Central memory CD4-positive, alpha-beta T cell (primary cell): ENCODE measurements at places on chromosomes 5 and 9.

DNA sequence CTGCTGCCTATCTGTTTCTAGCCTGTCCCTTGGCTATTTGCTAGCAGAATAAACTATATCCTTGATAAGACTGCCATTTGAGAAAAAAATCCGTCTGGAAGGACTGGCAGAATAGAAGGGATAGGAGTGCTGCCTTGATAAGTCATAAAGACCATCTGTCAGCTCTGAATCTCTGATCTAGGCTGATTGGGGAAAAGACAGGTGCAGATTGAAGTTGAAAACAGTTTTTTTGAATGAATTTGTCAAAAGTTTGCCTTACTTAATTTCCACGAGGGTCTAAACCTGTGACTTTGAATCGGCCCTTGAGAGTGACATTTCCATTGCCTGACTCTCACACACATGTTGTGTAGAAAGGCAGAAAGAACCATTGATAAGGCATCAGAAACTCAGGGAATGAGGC is 218.6 kb downstream of the MAN2A1 start:
- no peak for DNase-seq

DNA sequence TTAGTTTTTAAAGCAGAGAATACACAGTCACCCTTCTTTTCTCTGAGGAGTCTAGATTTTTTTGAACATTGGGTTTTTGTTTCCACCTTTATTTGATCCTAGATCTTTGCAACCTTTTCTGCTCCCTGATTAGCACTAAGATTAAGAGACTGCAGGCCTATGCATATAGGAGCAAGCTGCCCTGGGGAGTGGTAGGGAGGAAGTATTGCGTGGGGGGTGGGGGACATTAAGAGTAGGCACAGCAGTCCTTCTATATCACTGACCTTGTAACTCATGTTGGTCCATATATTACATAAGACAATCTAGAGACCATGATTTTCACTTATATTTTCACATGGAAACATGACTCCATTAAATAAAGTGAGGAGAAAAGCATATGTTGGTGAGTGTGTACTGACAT is 149.1 kb downstream of the ADGRV1 start:
- no peak for DNase-seq

DNA sequence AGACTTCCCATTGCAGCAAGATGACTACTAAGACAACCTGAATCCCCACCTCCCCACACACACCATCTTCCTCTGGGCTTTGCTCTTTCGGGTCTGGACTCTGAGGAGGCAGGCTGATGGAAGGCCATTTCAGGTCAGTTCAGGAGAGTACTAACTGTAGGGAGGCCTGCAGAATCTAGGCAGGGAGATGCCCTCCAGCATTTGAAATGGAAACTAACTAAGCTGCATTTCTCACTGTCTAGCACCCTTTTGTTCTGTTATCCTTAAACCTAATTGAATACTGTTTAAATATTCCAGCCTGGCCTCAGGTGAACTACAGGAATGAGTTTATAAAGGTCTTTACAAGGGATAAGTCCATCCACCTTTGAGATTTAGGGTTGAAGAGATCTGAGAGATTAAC is 4.9 kb upstream of the TBCA start:
- no peak for DNase-seq

GRCh38 chr5:98492258-98492657 is 281.2 kb upstream of the RGMB start:
- DNase-seq = peak; percentile 3

DNA sequence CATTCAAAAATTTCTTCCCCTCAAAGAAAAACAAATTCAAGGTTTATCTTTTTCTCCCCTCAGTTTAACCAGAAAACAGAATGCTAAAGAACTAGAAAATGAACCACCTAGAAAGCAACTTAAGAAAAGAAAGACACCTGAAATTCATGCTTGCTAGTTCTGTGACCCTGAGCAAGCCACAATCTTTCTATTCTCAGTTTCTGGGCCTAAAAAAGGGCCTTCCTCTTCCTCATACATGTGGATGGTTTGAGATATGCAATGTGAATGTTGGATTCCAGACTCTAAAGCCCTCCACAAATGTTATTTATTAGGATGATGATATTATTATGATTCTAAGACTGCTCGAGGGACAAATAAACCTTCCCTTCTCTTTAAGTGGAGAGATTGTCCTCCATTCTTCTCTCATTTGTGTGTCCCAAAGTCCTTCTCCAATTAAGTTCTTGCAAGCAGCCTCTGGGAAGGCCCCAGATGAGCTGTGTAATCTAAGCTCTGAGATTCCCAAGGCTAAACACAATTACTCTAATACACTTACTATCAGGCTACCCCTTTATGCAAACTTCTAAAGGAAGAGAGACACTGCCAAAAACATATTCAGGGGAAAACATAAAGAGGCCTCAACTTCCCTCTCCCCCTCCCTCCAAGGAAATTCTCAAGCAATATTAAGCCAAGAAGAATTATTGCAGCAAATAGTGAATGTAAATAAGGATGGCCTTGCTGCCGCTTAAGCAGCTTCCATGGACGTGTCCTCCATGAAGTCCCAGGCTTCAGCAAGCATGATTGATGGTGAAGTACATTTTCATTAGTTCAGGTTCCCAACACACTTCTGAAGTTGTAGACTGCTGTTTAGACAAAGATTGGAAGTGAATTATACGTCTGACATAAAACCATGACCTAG is 80.2 kb downstream of the PRKACG start:
- no peak for DNase-seq

DNA sequence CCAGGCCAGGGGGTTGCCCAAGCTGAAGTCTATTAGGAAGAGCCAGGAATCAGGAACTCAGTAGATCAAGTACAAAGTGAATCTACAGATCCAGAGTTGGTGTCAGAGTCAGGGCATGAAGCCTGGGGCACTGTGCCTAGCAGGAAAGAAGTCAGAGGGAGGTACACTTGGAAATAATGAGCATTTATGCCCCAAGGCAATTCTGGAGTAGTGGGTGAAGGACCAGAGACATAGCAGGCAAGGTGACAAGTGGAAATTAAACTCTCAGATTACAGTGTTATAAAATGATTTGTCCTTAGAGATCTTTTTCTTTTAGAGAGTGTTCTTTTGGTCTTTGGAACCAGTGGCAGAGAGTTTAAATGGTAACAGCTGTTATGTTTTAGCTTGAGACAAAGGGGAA is 138.0 kb downstream of the ADAMTSL1 start:
- no peak for DNase-seq

GRCh38 chr5:55036477-55036876 is 12.4 kb downstream of the GZMK start:
- DNase-seq = no peak

- DNase-seq = no peak
These were observed 18.9 kb downstream of the RPS23 start for GRCh38 chr5:82259172-82259800.

GRCh38 chr5:10689391-10690081 is 71.5 kb downstream of the DAP start:
- no peak for DNase-seq

- no peak for DNase-seq
These were observed 11.5 kb downstream of the OR2V2 start for GRCh38 chr5:181158869-181159268.

- peak; percentile 11 for DNase-seq
These were observed 45.7 kb downstream of the TGFBR1 start for GRCh38 chr9:99150451-99151171.

DNA sequence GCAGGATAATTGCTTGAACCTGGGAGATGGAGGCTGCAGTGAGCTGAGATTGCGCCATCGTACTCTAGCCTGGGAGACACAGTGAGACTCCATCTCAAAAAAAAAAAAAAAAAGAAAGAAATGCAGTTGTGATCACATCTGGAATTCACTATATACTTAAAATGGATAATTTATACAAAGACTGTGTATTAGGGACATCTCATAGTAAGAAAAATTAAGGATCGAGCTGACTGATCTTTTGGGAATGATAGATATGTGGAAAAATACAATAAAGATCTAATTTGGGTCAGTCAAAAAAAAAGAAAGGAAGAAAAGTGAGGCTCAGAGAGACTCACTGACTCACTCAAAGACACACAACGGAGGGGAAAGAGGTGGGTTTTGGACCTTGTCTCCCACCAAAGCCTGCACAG is 73.2 kb upstream of the STXBP1 start:
- DNase-seq = no peak

DNA sequence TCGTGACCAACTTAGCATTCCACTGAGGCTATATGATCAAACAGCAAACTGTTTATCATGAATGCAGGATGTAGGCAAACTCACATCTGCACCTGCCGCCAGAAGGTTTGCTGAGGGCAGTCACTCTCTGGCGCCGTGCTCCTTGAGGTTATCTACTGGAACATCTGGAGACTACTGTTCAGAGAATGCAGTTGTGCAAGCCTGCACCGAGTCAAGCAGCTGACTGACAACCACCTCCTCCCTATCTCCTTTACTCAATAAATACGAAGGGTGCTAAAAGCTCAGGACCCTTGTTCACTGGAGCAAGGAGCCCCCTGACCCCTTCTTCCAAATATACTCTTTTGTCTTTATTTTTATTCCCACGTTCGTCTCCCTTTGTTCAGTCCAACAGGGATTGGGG is 27.1 kb downstream of the CCDC125 start:
- DNase-seq = no peak

GRCh38 chr9:88399966-88400365 is 11.7 kb downstream of the SPIN1 start:
- DNase-seq = no peak

DNA sequence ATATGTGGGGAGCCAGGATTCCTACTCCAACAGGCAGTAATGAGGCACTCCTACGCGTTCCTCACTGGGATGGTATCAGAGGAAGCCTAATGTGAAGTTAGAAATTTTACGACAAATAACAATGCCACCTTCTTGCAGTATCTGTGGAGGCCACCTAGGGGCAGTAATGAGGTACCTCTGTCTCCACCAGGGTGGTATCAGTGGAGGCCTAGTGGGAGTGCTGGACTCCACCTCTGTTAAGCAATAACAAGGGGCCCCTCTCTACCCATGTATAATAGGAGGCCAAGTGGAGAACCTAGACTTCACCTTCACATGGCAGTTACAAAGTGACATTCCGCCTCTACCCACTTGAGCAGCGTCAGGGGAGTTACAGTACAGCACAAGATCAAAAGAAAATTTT is 147.9 kb downstream of the PLPPR1 start:
- no peak for DNase-seq

- no peak for DNase-seq
These were observed 296.6 kb upstream of the RASA1 start for GRCh38 chr5:86971034-86971571.

- no peak for DNase-seq
These were observed 91.8 kb downstream of the EQTN start for GRCh38 chr9:27205198-27205597.

DNA sequence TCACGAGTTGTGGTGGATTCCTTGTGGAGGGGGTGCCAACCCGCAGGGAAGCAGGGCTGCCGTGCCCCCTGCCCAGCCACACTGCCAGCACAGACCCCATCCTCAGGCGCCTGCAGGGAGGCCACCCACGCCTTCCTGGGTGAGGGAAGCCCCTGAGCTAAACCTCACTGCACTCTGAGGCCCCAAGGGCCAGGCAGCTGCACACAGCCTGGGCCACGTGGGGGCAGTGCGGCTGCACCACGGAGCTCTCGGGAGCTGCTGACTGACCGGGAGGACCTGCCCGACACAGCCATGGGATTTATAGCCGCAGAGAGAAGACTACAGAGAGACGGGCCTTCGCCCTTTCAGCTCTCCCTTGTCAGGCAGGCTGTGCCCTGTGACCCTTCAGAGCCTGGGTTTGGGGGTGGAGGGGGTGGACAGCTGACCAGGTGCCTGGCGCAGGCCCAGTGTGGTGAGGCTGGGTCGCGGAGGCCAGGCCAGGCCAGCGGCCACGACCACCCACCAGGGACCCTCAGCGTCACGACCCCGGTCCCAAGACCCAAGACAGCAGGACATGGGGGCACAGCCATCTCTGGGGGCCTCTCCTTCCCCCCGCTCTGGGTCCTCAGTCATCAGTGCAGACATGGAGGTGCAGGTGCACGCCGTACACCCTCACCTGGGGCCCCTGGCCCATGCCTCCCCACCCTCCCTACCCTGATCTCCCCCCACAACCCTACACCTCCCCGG is 4.3 kb upstream of the AHRR start:
- DNase-seq = no peak

DNA sequence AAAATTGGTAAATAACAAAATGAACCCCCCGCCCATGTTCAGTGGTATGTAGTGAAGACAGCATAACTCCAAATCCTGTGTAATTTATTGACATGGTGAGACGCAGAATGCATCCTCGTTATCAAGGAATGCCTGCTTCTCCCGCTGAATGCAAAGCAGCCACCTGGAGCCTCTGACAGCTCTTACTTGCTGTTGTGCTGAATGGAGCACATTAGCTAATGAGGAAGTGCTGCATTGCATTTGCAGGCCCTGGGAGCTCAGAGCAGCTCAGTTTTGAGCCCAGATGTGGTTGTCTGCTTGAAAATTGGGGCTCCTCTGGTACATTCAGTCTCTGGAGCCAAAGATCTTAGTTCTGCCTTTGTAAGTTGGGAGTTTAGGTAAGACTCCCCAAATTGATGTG is 28.9 kb downstream of the PLAC8L1 start:
- no peak for DNase-seq

GRCh38 chr9:134382733-134383132 is 56.5 kb downstream of the RXRA start:
- no peak for DNase-seq

DNA sequence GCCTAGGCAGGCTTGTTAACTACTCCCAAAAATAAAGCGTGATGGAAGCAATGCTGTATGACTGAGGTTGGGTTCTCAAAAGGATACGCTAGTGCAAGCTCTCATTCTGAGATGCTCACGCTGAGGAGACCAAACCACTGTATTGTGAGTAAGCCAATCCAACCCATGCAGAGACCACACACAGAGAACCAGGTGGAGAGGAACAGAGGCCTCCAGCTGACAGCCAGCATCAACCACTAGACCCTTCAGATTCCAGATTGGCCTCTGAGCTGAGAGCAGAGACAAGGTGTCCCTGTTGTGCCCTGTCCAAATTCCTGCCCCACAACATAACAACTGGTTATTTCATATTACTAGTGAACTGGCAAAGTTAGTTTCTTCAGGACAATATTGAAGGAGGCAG is 4.5 kb downstream of the TSTD2 start:
- DNase-seq = no peak

GRCh38 chr5:157533011-157533481 is 42.5 kb downstream of the ADAM19 start:
- DNase-seq = no peak

DNA sequence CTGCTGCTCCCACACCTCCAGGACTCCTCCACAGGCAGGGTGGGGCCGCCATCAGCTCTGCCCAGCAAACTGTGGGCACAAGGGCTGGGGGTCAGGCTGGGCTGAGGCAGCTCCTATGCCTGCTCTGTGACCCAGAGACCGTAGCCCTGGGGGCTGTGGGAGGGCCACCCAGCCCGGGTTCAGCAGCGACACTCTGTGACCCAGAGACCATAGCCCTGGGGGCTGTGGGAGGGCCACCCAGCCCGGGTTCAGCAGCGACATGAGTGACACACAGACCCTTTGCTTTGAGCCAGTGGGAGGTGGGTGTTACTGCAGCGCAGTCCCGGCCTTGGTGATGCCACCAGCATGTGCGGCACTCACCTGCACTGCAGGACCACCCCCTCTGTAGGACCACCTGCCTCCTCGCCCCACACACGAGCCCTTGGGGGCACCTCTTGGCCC is 118.9 kb upstream of the LPCAT1 start:
- no peak for DNase-seq

GRCh38 chr5:3361811-3362605 is 233.6 kb upstream of the IRX1 start:
- no peak for DNase-seq
